Muscle of back (tissue), 13 donors: ENCODE measurements at places on chromosomes 12 and 14. TPM values are rescaled to one million over a fixed set of nuclear protein-coding genes. Genes with fewer than 3 reads are reported as not detected.
A peak's percentile ranks its signal among the peaks of the same experiment; 100 is the strongest.

DNA sequence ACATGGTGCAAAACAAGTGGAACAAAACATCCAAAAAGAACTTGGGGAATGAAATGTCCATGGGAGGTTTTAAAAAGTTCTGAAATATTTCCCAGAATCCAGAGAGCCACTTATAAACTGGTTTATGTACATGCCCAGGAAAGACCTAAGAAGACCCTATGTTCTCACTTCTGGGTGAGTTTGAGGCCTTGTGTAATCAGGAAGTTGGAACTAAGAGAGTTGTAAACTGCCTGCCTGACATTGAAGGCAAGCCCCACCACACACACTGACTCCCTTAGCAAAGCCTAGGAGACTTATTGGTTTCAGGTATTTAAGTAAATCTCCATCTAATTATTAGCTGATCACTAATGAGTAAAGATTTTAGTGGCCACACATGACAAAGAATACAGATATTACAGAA, 142.5 kb downstream of the LRIG3 start:
- no peak for DNase-seq

DNA sequence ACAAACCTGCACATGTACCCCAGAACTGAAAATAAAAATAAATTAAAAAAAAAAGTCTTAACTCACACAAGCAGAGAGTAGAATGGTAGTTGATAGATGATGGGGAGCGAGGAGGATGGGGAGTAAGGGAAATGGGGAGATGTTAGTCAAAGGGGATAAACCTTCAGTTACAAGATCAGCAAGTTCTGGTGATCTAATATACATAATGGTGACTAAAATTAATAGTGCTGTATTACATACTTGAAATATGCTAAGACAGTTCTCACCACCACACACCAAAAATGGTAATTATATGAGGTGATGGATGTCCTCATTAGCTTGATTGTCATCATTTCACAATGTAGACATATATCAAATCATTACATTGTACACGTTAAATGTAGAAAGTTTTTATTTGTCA, 3.2 kb upstream of the C12orf42 start:
- DNase-seq: no peak

DNA sequence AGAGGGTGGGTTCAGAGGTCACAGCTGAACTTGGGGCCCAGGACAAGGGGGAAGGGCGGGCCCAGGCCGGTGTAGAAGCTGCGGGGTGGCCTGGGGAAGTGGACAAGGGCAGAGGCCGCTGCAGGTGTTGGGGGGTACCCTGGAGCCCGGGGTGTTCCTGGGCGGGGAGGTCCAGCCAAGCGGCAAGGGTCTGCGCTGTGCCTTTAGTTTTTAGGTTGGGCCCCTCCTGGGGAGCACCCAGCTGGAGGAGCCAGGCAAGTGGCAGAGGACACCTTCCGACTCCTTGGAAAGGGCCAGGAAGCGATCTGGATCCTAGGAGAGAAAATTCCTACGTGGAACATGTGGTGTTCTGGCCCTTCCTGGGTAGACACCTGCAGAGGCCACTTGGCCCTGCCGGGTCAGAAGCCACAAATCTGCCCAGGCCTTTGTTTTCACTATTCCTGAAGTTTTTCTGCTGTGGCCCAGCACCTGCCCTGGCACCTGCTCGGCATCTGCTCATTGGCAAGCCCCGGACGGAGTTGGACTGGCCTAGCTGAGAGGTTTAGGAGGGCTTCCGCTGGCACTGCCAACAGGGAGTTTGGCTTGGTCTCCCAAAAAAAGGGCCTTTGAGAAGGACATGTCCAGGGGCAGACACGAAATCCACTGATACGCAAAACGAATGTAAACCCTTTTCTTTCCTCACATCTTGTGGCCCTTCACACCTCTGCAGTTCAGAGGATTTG, 61.1 kb downstream of the SMUG1 start:
- no peak for DNase-seq

DNA sequence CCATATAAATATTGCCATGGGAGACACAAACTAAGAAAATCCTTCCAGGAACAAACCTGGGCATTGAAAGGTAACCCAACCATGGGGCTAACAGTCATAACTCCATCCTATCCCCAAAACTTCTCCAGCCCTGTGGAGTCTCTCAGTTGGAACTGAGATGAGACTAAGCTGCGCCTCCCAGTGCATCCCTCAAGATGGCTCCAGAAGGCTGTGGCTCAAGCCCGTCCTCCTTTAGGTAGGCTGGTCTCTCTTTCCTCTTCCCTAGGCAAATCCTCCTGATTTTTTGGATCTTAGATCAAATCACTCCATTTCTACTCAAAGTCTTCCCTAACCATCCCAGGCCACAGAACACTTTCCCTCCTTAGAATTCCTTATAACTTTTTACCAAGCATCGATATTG, 364.3 kb upstream of the CCDC196 start:
- no peak for DNase-seq

GRCh38 chr14:87705439-87705896, 287.5 kb downstream of the GALC start:
- peak; percentile 53 for DNase-seq

The LIN7A gene
- 3.0 TPM for polyA plus RNA-seq

The PRMT5 gene
- 50.8 TPM for polyA plus RNA-seq

DNA sequence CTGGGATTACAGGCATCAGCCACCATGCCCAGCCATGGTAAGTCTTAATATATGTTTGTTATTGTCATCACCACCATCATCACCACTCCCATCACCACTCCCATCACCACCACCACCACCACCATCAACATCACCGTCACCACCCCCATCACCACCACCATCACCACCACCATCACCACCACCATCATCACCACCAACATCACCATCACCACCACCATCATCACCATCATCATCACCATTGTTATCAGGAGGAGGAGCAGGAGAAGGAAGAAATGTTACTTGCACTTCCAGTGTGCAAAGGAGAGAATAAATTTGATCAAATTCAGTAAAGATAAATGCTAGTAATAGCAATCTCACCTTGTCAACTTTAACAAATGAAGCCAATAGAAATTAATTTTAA, 71.2 kb upstream of the CHST11 start:
- no peak for DNase-seq

DNA sequence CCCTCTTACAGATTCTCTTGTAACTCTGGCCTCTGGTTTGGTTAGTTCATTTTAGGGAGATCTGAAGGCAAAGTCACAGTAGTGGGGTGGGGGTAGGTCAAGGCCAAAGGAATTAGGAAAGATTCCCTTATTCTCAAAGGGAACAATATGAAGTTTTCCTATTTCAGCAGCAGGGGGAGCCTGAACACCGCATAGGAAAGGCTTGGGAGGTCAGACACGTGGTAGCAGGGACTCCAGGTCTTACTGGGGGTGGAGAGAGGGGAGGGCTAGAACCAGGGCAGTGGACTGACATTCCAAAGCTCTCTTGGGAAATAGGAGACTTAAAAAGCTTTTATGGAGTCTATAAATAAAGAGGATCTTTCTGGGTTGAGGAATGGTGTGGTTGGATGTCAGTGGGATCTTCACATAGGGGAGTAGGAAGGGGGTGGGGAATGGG, 1.3 kb downstream of the ZC3H10 start:
- DNase-seq: peak; percentile 89

DNA sequence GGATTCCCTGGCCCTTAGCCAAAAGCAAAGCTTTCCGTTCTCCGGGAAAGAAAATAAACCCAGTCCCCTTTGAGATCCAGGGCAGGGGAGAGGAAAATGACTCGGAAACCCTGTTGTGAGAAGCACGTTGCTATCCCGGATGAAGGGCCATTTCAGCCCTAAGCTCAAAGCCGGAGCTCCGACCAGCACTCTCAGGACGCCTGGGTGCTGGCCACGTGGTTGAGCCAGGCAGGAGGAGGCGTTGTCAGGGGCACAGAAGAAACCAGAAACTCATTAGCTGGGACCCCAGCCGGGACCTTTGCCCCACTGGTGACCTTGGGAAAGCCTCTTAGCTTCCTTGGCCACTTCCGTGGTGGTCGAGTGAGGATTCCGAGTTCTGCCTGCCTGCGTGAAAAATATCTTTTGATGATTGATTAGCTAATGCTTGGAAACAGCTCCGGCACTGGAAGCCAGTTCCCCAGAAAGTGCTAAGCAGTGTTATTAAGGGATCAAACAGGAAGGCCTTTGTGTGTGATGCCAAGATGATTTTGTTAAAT, 57.6 kb upstream of the FZD10 start:
- DNase-seq: peak; percentile 30

DNA sequence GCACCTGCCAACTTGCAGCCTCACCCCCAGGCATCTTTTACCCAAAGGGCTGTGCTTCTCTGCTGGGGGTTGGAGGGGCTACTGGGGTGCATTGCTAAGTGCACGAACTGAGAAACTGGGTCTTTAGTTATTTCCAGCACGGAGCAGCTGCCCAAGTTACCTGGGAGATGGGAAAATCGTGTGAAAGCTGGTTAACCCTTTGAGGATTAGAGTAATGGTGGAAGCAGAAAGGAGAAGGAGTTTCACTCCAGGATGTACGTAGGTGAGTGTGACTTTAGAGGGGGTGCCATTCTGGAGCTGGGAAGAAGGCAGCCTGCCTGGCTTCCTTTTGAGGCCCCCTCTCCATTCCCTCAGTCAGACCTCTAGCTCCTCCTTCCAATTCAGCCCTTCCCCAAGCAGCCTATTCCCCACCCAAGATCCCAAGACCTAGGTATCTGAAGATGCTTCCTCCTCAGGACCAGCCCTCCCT, 1.0 kb upstream of the ADCY6 start:
- DNase-seq: no peak

GRCh38 chr12:111248236-111249017, 120.5 kb downstream of the PHETA1 start:
- DNase-seq: no peak

GRCh38 chr14:81408595-81408994, 8.5 kb upstream of the STON2 start:
- DNase-seq: no peak

The TOMM20L gene
- polyA plus RNA-seq: 0.88 TPM

GRCh38 chr14:72332871-72333270, 400.6 kb downstream of the RGS6 start:
- no peak for DNase-seq

The CHST11 gene
- polyA plus RNA-seq: 2.1 TPM

DNA sequence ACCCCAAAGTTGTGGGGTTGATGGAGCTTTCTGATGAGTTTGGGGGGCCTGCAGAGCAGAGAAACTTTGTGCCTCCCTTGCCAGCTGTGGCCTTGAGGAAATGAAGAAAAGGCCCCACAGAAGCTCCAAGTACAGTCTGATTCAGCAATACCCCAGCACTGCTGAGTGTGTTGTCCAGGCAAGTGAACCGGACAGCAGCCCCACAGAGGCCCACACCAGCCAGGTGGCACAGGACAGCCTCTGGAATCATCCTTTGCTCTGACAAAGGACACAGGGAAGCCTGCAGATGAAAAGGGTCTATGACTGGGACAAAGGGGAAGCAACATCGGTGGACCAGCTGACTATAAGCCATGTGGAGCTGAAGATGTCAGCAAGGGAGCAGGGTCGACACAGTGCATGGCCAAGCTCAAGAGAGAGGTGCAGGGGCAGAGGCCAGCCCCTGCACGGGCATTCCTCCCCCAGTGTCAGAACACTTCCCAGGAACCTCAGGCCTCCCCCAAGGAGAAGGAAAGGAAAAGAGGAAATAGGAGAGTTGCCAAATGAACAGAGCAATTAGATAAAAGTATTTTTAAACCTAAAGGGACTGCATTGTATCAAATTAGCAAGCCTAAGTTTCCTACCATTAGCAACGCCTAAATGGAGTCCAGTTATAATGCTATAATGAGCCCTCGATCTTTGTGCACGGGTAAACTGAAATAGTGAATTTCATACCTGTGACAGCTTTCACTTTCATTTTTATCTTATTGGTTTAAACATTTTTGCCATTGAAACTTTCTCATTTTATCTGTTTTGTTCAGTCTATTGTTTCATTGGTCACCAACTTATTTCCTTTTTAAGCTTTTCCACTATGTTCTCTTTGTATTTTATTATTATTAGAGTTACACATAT, 46.3 kb upstream of the PTGDR start:
- no peak for DNase-seq

The ZC2HC1C gene
- 0.74 TPM for polyA plus RNA-seq

The CLEC9A gene
- 0.42 TPM for polyA plus RNA-seq

DNA sequence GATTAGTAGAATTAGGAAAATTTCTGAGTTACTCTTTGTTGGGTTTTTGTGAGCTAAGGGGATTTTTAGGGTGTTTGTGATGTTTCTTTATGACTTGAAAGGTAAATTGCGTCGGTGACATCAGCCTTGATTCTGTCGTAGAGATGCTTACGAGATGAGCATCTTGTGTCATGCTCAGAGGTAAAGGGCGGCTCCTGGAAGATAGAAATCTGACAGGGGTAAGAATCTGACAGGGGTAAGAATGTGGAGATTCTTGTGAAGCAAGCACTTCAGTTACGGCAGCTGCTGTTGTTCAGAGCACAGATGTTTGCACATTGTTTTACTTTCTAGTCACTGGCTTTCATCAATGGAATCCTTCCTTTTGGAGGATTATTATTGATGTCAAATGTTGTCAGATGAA, 22.5 kb downstream of the EML1 start:
- no peak for DNase-seq

The LRP1 gene
- polyA plus RNA-seq: 116 TPM

- no peak for DNase-seq
Observed at GRCh38 chr14:72439707-72440106, 454.2 kb downstream of the DPF3 start.

The SLC17A8 gene
- 0.20 TPM for polyA plus RNA-seq

DNA sequence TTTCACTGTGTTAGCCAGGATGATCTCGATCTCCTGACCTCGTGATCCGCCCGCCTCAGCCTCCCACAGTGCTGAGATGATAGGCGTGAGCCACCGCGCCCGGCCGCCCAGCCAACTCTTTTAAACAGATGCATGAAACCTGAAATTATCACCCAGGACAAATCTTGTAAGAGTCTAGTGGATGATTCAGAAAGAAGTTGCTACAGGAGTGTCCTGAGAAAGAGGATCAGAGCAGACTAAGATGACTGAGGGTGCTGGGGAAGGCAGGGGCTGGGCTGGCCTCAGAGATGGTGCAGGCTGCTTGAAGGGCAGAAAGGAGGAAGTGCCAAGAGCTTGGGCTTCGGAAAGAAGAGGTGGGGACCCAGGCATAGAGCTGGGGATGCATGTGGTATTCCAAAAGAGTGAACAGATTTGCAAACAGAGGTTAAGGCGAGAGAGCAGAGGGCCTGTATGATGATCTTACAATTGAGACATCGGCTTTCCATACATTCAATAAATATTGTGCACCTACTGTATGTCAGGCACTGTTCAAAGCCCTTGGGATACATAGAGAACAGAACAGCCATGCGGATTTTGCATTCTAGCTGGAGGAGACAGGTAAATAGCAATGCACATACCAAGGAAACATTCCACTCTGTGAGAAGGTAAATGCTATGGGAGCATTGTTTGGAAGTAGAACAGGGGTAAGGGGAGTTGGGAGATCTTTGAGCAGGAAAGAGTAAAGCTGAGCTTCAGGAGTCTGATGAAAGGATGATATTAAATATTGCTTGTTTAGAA, 7.4 kb upstream of the CD9 start:
- no peak for DNase-seq

The AACS gene
- 26.1 TPM for polyA plus RNA-seq

The PDZRN4 gene
- polyA plus RNA-seq: 3.7 TPM

The PTCSC3 gene
- polyA plus RNA-seq: not detected

- DNase-seq: no peak
Observed at GRCh38 chr14:56895154-56895553, 84.9 kb upstream of the OTX2 start.

The CSAD gene
- 31.0 TPM for polyA plus RNA-seq

GRCh38 chr12:3913278-3913677, 40.1 kb upstream of the PARP11 start:
- no peak for DNase-seq
